ENCODE measurements at places on chromosomes 5 and 9.

- DNase-seq = no peak
Observed at GRCh38 chr5:40594811-40595210, 84.9 kb upstream of the PTGER4 start.

DNA sequence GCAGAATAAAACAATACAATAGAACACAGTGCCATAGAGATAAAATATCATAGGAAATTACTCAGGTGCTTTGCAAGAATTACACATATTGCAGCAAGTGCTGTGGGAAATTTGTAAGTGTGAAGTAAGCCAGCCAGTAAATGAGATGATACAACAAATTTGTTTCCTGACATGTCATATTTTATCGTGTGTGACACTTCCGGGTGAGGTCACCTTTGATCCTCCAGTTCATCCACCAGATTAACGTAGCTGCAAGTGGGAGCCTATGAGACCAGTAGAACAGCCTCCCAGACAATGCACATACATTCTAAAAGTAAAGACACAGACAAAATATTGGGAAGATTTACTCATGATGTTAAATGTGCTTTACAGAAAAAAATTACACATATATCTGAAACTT lies 72.2 kb downstream of the PRDM9 start:
- no peak for DNase-seq

- no peak for DNase-seq
Observed at GRCh38 chr5:119896826-119897536, 267.6 kb downstream of the FAM170A start.

DNA sequence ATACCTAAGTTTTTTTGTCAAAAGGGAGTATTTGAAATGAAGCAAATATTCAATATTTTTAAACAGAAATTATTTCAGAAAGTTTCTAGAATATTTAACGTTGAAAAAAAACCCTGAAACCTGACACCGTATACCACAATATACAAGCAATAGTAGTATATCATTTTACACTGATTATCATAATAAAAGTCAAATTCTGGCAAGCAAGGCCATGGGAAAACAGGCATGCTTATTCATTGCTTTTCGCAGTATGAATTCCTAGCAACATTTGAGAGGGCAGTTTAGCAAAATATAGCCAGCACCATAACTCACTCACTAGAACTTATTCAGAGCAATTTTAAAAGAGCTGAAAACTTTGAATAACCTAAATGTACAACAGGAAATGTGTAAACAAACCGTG lies 46.1 kb downstream of the ERAP1 start:
- no peak for DNase-seq

DNA sequence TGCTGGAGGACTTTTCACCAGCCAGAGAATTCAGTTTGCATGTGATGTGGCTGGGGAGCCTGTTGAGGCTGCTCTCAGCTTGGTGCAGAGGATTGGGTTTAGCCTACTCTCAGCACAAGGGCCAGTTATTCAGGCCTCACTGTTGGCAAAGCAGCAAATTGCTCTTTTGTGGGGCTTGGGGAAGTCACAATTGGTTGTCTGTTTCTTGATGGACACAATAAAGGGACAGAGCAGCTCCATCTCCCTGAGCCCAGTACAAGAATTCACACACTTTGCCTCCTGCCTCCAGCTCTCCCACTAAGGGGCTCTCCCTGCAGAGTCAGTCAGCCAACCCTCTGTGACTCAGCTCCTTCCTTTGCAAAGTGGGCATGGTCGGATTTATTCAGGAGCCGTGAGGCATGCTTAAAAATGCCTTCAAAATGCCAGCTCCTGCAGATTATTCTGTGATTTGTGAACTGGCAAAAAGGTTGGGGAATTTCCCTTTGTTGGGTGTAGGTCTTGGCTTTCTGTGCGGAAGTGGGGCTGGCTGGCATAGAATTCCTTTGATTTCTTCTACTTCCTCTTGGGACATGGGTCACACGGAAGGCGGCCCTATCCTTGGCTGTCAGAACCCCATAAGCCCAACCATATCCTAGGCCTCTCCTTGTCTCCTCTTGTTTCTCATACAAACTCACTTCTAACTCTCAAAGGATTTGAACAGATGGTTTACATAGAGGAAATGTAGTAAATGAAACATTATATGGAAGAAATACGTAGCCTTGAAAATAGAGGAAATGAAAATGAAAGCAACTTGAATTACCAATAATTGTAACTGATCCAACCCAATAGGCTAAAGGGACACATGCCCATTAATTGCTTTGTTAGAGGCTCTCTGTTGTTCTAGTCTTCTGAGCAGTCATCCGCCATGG lies 118.7 kb upstream of the CD180 start:
- DNase-seq = peak; percentile 36

GRCh38 chr5:39017504-39017903 lies 56.7 kb downstream of the RICTOR start:
- no peak for DNase-seq

GRCh38 chr5:151600069-151600665 lies 9.0 kb upstream of the FAT2 start:
- no peak for DNase-seq

- DNase-seq = no peak
Observed at GRCh38 chr9:24879591-24879990, 333.9 kb upstream of the IZUMO3 start.

- no peak for DNase-seq
Observed at GRCh38 chr5:155136216-155136850, 122.8 kb downstream of the KIF4B start.

DNA sequence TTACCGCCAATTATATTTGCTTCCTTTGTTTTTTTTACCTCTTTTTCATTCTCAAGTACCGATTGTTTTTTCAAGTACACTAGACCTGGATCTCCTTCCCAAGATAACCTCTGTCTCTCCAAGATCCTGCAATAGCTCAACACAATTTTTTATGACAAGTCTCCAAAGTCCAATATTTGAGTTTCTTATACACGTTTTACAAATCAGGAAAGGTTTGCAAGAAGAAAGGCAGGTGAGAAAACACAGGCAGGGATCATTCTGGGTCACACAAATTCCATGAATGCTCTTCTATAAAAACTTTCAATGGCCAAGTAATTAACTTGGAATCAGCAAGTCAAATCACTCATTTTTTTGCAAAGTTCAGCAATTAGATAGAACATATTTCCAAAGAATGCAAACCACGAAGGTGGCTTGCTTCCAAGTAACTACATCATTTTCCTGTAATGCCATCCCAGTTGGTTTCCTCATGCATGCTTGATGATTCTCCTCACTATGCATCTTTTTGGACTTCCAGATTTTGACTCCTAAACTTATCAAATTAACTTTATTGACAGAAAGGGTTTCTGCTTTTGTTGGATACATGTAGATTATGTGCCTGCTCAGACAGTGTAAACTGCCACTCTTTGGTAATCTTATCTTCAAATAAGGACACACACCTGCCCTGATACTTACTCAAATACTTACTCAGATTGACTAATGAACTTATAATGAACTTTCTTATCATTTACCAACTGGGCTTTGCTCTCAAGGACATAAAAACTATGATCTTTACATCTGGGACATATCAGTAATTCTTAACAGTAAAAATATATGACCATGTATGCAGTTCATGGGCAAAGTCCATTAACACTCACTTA lies 24.7 kb upstream of the IFNE start:
- DNase-seq = peak; percentile 42

DNA sequence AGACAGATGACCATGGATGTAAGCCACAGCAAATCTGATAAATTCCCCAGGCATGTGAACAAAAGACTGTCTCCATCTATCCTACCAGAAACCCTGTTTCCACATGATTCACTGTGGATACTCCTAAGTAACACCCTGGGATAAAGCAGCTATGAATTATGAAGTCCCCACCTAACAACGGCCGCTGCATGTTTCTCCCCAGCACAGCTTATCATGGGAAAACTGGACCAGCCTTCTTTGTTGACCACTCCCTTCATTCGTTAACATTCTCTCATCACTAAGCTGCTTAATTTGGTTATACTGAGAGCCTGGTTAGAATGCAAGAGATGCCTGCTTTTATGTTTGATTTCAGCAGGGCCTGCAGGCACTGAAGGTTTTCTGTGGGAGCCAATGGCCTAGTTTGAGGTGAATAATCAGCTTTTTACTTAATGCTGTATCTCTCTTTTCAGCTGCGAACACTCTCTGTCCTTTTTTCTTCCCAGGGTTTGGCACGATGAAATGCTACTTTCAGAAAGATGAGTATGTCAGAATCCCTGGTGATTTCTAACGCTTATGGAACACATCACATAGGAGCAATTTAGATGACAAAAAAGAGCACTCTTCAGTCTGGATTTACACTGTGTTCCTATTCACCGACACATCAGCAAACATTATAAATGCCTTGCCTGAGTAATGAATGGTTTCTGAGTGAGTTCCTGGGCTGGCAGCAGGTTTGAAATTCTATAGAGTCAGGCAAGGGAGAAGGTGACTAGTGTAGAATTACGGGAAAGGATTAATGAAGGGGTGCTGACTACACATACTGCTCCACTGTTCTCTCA lies 318.4 kb upstream of the ZNF608 start:
- DNase-seq = no peak
